ENCODE measurements at places on chromosomes 3 and 15. TPM values are rescaled to one million over a fixed set of nuclear protein-coding genes. Genes with fewer than 3 reads are reported as not detected.

The GOLGA6D gene
- 0.15 TPM for total RNA-seq

DNA sequence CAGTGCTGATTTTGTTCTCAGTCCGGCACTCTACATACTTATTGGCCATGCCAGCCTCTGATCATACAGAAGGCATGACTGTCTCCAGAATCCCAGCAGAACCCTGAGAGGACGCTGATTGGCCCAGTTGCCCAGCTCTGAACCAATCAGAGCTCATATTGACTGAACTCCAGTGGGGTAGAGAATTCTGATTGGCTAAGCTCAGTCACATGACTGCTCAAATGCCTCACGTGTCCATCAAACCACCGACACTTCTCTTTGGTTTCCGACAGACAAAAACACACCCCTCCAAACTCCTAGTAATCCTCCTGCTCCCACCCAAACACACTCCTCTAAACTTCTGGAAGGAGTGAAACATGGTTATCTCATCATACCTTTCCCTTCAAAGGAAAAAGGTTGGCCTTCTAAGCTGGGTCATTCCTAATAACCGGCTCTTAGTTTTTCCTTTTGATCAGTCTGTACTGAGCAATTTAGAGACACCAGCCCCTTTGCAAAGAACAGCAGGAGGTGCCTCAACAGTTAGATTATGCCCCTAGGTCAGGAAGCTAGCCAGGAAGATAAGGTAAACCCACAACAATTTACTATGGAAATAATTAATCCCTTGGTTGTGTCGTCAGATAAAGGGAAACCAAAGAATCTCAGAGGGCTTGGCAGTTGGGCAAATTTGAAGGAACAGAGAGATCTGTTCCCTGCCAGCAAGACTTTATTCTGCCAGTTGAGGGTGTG, 187.8 kb downstream of the TLE3 start:
- no peaks in the 10 kb centered on the region for H3K4me1 ChIP-seq
- no peaks in the 10 kb centered on the region for H3K27me3 ChIP-seq
- H3K4me3 ChIP-seq, result no peak overlapping the region
- H3K27ac ChIP-seq, result no peak overlapping the region
- no peak for DNase-seq

GRCh38 chr15:45372041-45372995, 6.0 kb downstream of the GATM start:
- no peak overlapping the region for H3K27ac ChIP-seq
- DNase-seq, result no peak
- no peaks in the 10 kb centered on the region for H3K4me1 ChIP-seq
- H3K36me3 ChIP-seq, result no peaks in the 10 kb centered on the region

The FANCI gene
- total RNA-seq, result 14.6 TPM

DNA sequence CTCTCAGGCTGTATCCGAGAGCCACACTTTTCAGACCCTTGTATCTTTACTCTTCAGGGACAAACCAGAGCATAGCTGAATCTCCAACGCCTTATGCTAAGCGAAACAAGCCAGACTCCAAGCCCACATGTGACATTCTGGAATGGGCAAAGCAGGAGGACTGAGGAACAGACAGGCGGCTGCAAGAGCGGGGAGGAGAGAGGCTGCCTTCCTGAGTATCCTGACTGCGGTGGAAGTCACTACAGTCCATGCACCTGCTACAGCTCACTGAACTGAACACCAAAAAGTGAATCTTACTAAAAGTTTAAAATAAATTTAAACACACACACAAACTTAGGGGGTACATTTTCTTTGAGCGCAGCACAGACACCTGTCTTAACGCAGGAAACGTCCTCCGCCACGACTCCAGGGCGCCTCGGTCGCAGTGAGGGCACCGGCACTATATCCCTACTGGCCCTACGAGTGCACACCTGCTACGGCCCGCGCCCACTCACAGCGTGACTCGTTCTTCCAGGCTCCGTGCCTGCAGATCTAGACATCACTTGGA, 1.4 kb downstream of the CYFIP1 start:
- no peaks in the 10 kb centered on the region for H3K27me3 ChIP-seq
- peaks cover 16% of the 10 kb centered on the region for H3K4me1 ChIP-seq
- no peaks in the 10 kb centered on the region for H3K36me3 ChIP-seq
- H3K27ac ChIP-seq, result no peak overlapping the region

GRCh38 chr15:95409626-95410310, 920.7 kb upstream of the NR2F2 start:
- DNase-seq, result no peak
- no peak overlapping the region for H3K4me3 ChIP-seq
- H3K27me3 ChIP-seq, result no peaks in the 10 kb centered on the region
- H3K4me1 ChIP-seq, result no peaks in the 10 kb centered on the region

GRCh38 chr15:38611228-38611627, 46.6 kb upstream of the RASGRP1 start:
- no peaks in the 10 kb centered on the region for H3K36me3 ChIP-seq
- peaks cover 27% of the 10 kb centered on the region for H3K4me1 ChIP-seq
- H3K4me3 ChIP-seq, result no peak overlapping the region

The CCR8 gene
- 3.0 TPM for total RNA-seq

- no peaks in the 10 kb centered on the region for H3K27me3 ChIP-seq
- no peak overlapping the region for H3K27ac ChIP-seq
- no peaks in the 10 kb centered on the region for H3K36me3 ChIP-seq
- H3K4me3 ChIP-seq, result no peak overlapping the region
- DNase-seq, result no peak
Measured at GRCh38 chr3:35739964-35740527, 100.7 kb downstream of the ARPP21 start.

The LIPH gene
- total RNA-seq, result not detected

DNA sequence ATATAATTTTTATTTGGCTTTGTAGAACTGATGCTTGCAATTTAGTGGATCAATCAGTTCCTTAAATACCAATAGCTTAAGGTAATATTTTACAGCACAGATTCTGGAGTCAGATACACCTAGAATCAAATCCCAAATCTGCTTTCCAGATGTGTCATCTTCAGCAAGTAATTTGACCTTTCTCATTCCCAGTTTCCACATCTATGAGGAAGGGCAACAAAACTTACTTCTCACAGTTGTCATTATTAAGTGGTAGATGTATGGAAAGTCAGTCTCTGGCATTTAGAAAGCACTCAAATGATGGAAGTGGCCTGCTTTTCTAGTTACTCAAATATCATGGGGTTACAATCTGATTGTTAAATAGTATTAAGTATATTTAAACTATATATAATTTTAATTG, 767.0 kb downstream of the CADM2 start:
- DNase-seq, result no peak
- H3K4me3 ChIP-seq, result no peak overlapping the region
- no peak overlapping the region for H3K27ac ChIP-seq
- H3K4me1 ChIP-seq, result no peaks in the 10 kb centered on the region
- H3K27me3 ChIP-seq, result no peaks in the 10 kb centered on the region

- DNase-seq, result no peak
- H3K4me1 ChIP-seq, result no peaks in the 10 kb centered on the region
- H3K36me3 ChIP-seq, result no peaks in the 10 kb centered on the region
- no peak overlapping the region for H3K4me3 ChIP-seq
- peaks cover 21% of the 10 kb centered on the region for H3K27me3 ChIP-seq
- H3K27ac ChIP-seq, result no peak overlapping the region
Measured at GRCh38 chr15:66226736-66227135, 26.8 kb downstream of the MEGF11 start.

GRCh38 chr15:94414916-94415315, 183.6 kb downstream of the MCTP2 start:
- peaks cover 5% of the 10 kb centered on the region for H3K36me3 ChIP-seq
- no peak overlapping the region for H3K27ac ChIP-seq
- H3K27me3 ChIP-seq, result no peaks in the 10 kb centered on the region
- no peaks in the 10 kb centered on the region for H3K4me1 ChIP-seq

The MORC1 gene
- not detected for total RNA-seq

The DUOXA2 gene
- total RNA-seq, result not detected

- no peaks in the 10 kb centered on the region for H3K27me3 ChIP-seq
- H3K36me3 ChIP-seq, result no peaks in the 10 kb centered on the region
- no peaks in the 10 kb centered on the region for H3K4me1 ChIP-seq
- no peak for DNase-seq
- H3K4me3 ChIP-seq, result no peak overlapping the region
- no peak overlapping the region for H3K27ac ChIP-seq
Measured at GRCh38 chr3:2623436-2623835, 486.7 kb downstream of the IL5RA start.

GRCh38 chr3:43503067-43503728, 118.6 kb downstream of the ANO10 start:
- H3K36me3 ChIP-seq, result no peaks in the 10 kb centered on the region
- no peak overlapping the region for H3K27ac ChIP-seq
- no peaks in the 10 kb centered on the region for H3K27me3 ChIP-seq
- DNase-seq, result no peak

DNA sequence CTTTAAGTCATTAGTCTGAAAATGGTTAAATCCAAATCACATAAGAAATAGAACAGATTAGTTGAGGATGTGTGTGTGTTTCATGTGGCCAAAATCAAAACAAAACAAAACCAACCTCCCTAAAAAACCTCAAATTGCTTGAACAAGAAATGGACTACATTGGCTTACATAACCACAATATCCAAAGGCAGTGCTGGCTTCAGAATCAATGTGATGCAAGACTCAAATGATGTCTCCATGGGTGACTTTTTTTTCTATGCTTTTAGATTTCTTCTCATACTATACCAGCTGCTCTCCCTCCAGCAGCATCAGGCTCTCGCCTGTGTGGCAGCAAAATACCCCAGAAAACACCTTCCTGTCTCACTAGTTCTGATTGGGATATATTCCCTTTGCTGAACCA, 36.0 kb upstream of the CMTM8 start:
- H3K27me3 ChIP-seq, result peaks cover 9% of the 10 kb centered on the region
- no peaks in the 10 kb centered on the region for H3K4me1 ChIP-seq
- no peak for DNase-seq
- H3K4me3 ChIP-seq, result no peak overlapping the region
- no peaks in the 10 kb centered on the region for H3K36me3 ChIP-seq

DNA sequence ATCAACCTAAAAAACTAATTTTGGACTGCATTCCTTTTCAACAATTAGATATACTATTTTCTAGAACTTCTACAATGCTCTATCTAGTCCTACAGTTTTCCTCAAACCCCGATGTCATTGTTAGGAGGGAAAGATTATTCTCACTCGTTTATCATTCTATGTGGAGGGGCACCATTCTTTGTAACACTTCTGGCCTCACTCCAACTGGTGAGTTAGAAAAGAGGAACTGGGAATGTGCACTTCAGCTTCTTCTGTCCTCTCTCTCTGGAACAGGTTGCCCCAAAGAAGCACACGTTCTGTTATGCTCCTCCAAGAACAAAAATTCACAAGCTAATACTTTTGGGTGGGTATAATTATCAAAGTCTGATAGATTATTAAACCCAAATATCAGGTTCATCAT, 137.9 kb downstream of the UACA start:
- H3K27me3 ChIP-seq, result no peaks in the 10 kb centered on the region
- H3K36me3 ChIP-seq, result no peaks in the 10 kb centered on the region
- H3K4me1 ChIP-seq, result no peaks in the 10 kb centered on the region
- DNase-seq, result no peak
- no peak overlapping the region for H3K4me3 ChIP-seq
- no peak overlapping the region for H3K27ac ChIP-seq
